ENCODE measurements at places on chromosomes 11 and 22.

GRCh38 chr11:117425679-117426296 is 98.1 kb downstream of the CEP164 start:
- no peak for DNase-seq

GRCh38 chr11:26806219-26806618 is 84.4 kb upstream of the SLC5A12 start:
- DNase-seq, result no peak

GRCh38 chr11:108111126-108111525 is 10.2 kb upstream of the ACAT1 start:
- DNase-seq, result no peak

GRCh38 chr22:49344161-49344560 is 483.5 kb downstream of the BRD1 start:
- DNase-seq, result no peak

DNA sequence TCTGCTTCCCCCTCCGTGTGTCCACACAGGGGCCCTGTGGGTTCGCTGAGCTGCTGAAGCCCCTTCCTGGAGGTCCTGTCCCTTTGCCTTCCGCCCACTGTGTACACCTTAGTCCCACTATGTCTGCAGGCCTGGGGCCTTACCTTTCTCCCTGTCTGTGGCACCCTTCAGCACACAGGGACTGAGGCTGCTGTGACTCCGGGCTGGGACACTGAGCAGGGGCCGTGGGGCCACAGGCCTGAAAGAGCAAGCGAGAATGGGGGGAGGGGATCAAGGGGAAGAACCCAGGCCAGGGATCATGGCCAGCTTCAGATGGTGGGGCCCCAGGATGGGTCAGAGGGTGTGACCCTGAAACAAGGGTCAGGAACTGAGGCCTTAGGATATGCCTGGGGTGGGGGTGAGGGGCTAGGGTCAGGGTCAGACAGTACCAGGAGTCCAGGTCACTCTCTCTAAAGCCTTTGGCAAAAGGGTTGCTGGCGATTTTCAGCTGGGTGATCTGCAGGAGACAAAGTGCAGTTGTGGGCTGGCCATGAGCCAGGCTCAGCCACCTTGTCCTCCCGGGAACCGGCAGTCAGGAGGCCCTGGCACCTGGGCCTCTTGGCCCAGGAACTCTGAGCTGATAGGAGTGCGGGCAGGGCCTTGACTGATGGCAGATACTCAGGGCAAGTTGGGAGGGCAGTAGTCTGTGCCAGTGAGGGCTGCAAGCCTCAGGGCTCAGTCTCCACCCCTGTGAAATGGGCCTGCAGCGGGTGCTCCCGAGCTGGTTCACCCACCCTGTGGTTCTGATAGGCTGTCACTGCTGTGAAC is 2.6 kb upstream of the NUDT8 start:
- DNase-seq, result no peak

- no peak for DNase-seq
Observed at GRCh38 chr11:35363246-35363801, 56.0 kb downstream of the SLC1A2 start.

GRCh38 chr22:33909075-33909458 is 11.2 kb downstream of the LARGE1 start:
- no peak for DNase-seq

DNA sequence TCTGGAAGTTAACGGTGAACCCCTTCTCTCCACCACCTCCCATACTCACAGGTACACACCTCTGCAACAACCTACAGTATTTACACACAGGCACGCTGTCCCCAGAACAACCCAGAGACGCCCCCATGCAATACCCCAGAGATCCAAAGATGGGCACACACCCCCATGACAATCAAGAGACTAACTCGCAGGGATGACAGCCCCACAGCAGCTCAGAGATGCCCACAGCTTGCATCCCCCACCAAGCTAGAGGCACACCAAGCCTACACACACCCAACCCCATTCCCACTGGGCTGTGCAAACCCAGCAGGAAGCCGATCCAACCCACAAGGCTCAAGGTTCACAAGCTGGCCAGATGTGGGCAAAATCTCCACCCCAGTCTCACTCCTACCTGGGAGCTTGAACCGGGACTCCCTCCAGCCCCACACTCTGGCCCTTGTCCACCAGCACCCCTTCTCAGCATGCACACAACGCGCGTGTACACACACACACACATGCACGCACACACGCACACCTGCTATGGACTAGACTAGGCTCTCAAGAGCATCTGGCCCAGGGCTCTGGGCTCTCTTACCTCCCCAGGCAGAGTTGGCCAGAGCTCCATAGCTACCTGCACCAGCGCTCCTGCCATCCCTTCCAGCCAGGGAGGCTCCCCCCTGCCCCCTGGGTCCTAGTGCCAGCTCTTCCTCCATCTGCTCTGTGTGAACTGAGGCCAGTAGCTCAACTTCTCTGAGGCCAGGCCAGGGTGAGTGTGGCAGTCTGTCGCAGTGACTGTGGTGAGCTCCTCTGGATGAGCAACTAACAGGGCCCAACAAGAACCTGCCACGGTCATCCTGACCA is 11.5 kb downstream of the STARD10 start:
- DNase-seq, result no peak

GRCh38 chr11:16912692-16913111 is 101.5 kb downstream of the PLEKHA7 start:
- DNase-seq, result no peak

GRCh38 chr22:44180706-44181032 is at the start of gene PARVG:
PARVG (plus strand) TSS chr22:44180925; CDS start chr22:44183330, 2,405 bp downstream.
- DNase-seq, result peak; percentile 43

GRCh38 chr11:89463266-89463780 is 27.9 kb downstream of the NOX4 start:
- no peak for DNase-seq

GRCh38 chr11:34311126-34311525 is 46.7 kb downstream of the ABTB2 start:
- no peak for DNase-seq

GRCh38 chr22:40107851-40108378 is 69.8 kb upstream of the TNRC6B start:
- peak; percentile 24 for DNase-seq

All from CD4-positive, alpha-beta T cell treated with Interleukin-6 for 4 hours (primary cell).